ENCODE measurements at places on chromosomes 5 and 9. TPM values are rescaled to one million over a fixed set of nuclear protein-coding genes. Genes with fewer than 3 reads are reported as not detected.

GRXCR2 gene
- total RNA-seq: not detected

SPINK5 gene
- total RNA-seq: 4.3 TPM

GFPT2 gene
- total RNA-seq: 17.6 TPM

BTNL8 gene
- total RNA-seq: 1.8 TPM

SRA1 gene
- 33.0 TPM for total RNA-seq

AK6 gene
- total RNA-seq: 31.1 TPM

HBEGF gene
- 33.8 TPM for total RNA-seq

CDC20B gene
- not detected for total RNA-seq

VLDLR gene
- 20.8 TPM for total RNA-seq

LTC4S gene
- total RNA-seq: 19.6 TPM

ENTPD2 gene
- total RNA-seq: 0.87 TPM

TMEM215 gene
- total RNA-seq: not detected

IL4 gene
- total RNA-seq: not detected

PCSK1 gene
- 0.15 TPM for total RNA-seq

PRR16 gene
- total RNA-seq: 4.9 TPM

SOHLH1 gene
- total RNA-seq: not detected

TLR4 gene
- total RNA-seq: 24.8 TPM

NXNL2 gene
- total RNA-seq: not detected
